Activated CD4-positive, alpha-beta memory T cell treated with anti-CD3 and anti-CD28 coated beads for 36 hours (primary cell): ENCODE measurements at places on chromosomes 2 and 18. TPM values are rescaled to one million over a fixed set of nuclear protein-coding genes. Genes with fewer than 3 reads are reported as not detected.

Gene GPR35
- 4.7 TPM for total RNA-seq

Gene ST8SIA5
- total RNA-seq: not detected

Gene KIF1A
- 3.3 TPM for total RNA-seq

Gene KIAA2012
- not detected for total RNA-seq

DNA sequence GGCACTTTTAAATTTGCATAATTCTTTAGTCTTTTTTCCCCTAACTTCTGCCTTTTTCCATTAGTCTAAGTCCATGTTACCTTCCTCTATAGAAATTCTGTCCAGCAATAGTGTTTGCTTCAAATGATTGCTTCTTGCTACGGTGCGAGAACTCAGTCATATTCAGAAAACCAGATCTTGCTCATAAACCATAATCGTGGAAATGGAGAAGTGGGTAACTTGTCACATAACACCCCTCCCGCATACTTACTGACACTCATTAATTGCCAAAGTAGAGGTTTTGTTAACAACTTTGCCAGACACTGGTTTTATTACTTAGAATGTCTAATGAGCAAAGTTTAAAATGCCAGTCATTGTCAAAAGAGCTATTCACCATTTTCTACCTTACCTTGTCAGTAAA is 94.3 kb upstream of the TWSG1 start:
- no peaks in the 10 kb centered on the region for H3K27me3 ChIP-seq
- peaks cover 32% of the 10 kb centered on the region for H3K36me3 ChIP-seq
- H3K4me3 ChIP-seq: no peak overlapping the region
- H3K27ac ChIP-seq: peak overlapping the region; percentile 61
- H3K4me1 ChIP-seq: peaks cover 27% of the 10 kb centered on the region

DNA sequence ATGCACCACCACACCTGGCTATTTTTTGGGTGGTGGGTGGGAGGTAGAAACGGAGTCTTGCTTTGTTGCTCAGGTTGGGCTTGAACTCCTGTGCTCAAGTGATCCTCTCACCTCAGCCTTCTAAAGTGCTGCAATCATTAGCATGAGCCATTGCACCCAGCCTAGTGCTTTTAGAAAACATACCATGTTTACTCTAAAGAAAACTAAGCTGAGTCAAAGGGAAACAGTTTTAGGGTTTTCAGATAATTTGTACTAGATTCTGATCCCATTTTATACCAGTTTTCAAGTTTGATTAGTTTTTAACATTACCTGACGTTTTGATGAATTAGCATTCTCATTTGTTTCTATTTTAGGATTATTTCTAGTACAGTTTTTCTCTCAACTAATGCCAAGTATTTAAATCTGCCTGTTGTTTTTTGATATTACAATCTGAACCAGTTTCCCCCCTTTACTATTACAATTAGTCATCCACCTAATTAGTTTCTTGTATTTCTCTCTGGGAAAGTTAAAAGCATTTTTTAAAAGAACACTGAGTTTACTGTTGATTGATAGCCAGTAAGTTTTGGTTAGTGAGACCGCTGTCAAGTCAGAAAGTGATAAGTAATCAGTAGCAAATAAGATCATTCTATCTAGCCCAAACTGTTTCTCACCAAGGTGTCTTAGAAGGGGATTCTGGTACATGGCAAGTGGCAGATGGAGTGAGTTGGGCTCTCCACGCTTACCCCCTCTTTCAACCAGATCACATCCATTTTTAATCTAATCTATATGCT is 24.2 kb upstream of the TBR1 start:
- DNase-seq: no peak
- H3K4me3 ChIP-seq: no peak overlapping the region
- peaks cover 40% of the 10 kb centered on the region for H3K36me3 ChIP-seq
- H3K4me1 ChIP-seq: no peaks in the 10 kb centered on the region
- no peaks in the 10 kb centered on the region for H3K27me3 ChIP-seq

GRCh38 chr2:7523481-7524120 is 606.4 kb downstream of the RNF144A start:
- H3K36me3 ChIP-seq: peaks cover 6% of the 10 kb centered on the region
- peak overlapping the region; percentile 91 for H3K27ac ChIP-seq
- peak overlapping the region; percentile 58 for H3K4me3 ChIP-seq
- peaks cover 50% of the 10 kb centered on the region for H3K4me1 ChIP-seq

DNA sequence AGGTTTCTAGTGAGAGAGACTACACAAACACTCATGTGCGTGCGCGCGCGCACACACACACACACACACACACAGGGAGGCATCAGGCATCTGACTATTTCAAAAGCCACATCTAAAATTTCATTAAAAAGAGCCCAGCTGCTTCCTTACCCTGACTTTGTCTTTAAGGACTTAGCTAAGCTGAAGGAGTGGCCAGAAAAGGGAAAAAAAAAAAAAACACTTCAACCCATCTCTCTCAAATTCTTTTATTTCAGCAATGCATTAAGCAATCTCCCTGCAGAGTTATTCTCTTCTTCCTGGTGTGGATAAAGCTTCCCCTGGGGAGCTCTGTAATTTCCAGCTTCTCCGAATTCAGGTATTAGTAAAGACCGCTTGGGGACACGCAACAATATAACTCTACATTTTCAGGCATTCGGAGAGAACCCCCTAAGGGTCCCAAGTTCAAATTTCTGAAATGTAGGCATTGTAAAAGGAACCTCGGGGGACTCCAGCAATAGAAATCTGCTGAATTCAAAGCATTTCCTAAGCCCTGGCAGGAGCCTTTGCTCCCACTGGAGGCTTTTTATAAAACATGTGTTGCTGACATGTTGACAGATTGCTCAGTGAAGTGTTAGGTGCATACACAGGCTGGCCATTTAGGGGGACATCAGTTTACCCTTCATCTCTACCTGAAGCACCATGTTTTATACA is 67.0 kb downstream of the ZNF521 start:
- no peaks in the 10 kb centered on the region for H3K36me3 ChIP-seq
- H3K27me3 ChIP-seq: peaks cover 9% of the 10 kb centered on the region
- H3K27ac ChIP-seq: no peak overlapping the region
- DNase-seq: no peak

- H3K27ac ChIP-seq: no peak overlapping the region
- no peaks in the 10 kb centered on the region for H3K4me1 ChIP-seq
- DNase-seq: no peak
- H3K36me3 ChIP-seq: no peaks in the 10 kb centered on the region
- no peaks in the 10 kb centered on the region for H3K27me3 ChIP-seq
Measured at GRCh38 chr2:229296536-229296935, 25.4 kb upstream of the PID1 start.

- no peak overlapping the region for H3K27ac ChIP-seq
- H3K4me3 ChIP-seq: no peak overlapping the region
- peaks cover 41% of the 10 kb centered on the region for H3K36me3 ChIP-seq
- peaks cover 14% of the 10 kb centered on the region for H3K4me1 ChIP-seq
- DNase-seq: no peak
- no peaks in the 10 kb centered on the region for H3K27me3 ChIP-seq
Measured at GRCh38 chr2:232038251-232038880, 76.9 kb downstream of the DIS3L2 start.

DNA sequence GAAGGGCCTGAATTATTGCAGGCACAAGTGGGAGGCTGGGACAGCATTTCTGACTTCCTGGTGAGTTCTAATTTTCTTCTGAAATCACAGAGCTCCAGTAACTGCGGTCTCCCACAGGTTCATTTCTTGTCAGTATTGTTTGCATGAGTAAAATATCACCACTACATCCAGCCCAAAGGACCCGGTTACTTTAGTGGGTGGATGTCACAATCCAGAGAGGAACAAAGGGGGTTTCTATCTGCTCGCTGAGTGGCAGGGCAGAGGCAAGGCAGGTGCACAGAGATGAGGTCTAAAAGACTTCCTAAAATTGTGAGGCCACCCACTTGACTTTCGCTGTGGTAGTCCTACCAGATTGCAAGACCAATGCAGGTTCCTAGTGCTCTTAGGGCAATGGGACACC is 800.4 kb upstream of the ID2 start:
- DNase-seq: peak; percentile 11
- no peak overlapping the region for H3K27ac ChIP-seq
- H3K4me1 ChIP-seq: no peaks in the 10 kb centered on the region
- H3K4me3 ChIP-seq: no peak overlapping the region

DNA sequence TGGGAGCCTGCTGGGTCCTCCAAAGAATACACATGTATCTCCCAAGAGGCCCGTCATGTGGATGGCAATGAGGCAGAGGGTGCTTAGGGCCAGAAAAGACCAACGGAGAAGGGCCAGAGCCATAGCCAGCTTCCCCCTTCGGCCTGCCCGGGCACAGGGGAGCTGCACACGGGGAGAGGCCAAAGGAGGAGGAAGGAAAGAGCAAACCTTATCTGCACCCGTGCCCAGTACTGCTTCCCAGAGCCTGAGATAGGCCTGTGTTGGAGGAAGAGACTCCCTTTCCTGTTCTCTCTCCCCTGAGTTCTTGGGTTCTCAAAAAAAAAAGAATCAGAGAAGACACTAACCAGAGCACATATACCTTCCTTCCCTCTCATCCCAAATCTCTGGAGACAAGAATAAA is 250.3 kb downstream of the ANAPC1 start:
- peaks cover 21% of the 10 kb centered on the region for H3K4me1 ChIP-seq
- no peak for DNase-seq
- H3K4me3 ChIP-seq: no peak overlapping the region
- no peak overlapping the region for H3K27ac ChIP-seq
- H3K27me3 ChIP-seq: peaks cover 23% of the 10 kb centered on the region
